ENCODE measurements at places on chromosomes 6 and 20.

- DNase-seq = no peak
Observed at GRCh38 chr6:38391206-38391605, 248.5 kb downstream of the BTBD9 start.

- DNase-seq = peak; percentile 27
Observed at GRCh38 chr20:19015351-19016139, 196.9 kb upstream of the SLC24A3 start.

DNA sequence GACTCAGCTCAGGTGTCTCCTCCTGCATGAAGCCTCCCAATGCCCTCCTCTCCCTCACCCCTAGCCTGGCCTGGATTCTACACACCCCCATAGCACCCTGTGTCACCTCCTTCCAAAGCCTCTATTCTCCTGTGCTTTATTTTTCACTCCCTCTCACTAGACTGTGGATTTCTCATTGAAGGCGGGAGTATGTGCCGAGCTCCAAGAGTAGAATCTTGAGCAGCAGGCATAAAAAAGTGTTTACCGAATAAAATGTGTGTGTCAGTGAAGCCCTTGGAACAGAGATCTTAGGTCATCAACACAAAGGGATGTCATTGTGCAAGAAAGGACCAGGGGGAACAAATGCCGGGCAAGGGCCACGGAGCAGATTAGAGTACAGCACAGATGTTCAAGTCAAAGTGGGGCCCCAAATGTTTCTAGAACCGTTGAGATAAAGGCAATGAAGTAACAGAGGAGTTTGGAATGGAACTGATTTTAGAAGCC lies 106.1 kb upstream of the TMEM170B start:
- DNase-seq = no peak

- DNase-seq = no peak
Observed at GRCh38 chr20:59644371-59644939, 40.1 kb downstream of the PHACTR3 start.

- no peak for DNase-seq
Observed at GRCh38 chr6:4100655-4101054, 21.7 kb upstream of the FAM217A start.

DNA sequence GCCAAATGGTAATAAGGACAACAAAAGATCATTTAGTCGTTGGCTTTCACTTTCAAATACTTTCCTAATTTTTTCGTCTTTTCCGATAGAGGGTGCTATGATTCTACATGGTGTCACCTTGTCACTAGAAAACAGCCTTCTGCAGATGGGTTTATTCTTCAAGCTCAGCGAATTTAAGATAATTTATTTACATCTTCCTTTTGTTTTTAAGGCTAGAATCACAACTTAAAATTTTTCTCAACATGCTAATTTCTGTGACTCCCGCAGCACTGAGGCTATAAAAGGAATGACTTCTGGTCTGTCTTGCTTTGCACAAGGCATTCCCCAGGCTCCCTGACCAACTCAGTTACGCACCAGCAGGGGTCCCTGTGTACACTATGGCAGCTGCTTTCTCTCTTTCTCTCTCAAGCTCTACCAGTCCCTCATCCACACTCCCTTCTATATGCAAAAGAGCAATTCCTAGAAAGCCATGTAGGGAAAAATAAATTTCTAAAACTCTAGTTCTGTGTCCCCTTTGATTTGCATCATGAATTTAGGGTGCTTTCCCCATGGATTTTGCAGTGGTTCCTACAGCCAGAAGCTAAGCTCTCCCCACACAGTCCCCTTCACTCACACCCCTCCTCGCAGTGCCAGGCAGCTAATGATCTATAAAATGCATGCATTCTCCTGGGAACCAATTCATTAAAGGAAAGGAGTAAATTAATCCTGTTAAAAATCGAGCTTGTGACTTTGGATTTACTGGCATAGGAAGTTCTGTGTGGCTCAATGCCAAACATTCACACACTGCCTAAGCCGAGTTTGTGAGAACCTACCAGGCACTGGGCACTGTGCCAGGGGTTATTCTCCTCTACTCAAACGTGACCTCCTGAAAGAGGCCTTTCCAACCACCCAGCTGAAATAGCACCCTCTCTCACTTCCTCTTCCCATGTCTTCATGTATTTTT lies 74.5 kb downstream of the DCDC2 start:
- DNase-seq = peak; percentile 80
